IMR-90 (cell line): ENCODE measurements at places on chromosomes 12 and 14.
A peak's percentile ranks its signal among the peaks of the same experiment; 100 is the strongest.

GRCh38 chr12:30694412-30695198, 1.1 kb downstream of the IPO8 start:
- DNase-seq, result peak; percentile 35

DNA sequence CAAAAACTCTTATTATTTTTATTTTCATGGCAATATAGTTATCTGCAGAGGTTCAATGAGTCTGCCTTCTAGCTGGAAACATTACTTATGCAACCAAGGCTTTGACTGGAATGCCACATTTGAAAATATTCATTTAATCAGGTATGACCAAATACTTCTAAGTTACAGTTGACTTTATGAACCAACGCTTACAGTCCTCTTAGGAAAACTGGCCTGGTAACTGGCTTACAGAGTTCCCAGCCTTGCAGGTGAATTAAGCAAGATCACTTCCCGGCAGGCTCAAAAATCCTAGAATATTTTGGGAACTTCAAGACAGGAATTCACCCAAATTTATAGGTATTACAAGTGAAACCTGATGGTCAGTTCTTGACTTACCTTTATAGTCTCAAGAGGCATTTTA, 12.3 kb downstream of the LRP6 start:
- no peak for DNase-seq

- peak; percentile 96 for DNase-seq
Measured at GRCh38 chr12:57454566-57455373, at the start of gene INHBE. Gene INHBE, plus strand, starts transcription at chr12:57455307. Its CDS starts 230 bp downstream, at chr12:57455537.

DNA sequence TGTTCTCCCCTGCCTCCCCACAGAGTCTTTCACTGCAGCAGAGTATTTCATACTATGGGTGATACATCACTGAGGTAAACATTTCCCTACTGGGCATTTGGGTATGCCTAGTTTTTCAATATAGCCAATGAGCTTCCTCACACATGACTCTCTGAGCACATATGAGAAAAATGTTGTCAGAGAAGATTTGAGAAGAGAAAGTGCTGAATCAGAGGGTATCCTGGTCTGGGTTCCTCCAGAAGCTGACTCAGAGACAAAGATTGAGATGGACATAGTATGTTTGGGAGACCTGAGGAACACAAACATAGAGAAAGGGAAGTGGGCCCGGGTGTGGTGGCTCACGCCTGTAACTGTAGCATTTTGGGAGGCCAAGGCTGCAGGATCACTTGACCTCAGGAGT, 12.6 kb downstream of the SLC8B1 start:
- peak; percentile 90 for DNase-seq

DNA sequence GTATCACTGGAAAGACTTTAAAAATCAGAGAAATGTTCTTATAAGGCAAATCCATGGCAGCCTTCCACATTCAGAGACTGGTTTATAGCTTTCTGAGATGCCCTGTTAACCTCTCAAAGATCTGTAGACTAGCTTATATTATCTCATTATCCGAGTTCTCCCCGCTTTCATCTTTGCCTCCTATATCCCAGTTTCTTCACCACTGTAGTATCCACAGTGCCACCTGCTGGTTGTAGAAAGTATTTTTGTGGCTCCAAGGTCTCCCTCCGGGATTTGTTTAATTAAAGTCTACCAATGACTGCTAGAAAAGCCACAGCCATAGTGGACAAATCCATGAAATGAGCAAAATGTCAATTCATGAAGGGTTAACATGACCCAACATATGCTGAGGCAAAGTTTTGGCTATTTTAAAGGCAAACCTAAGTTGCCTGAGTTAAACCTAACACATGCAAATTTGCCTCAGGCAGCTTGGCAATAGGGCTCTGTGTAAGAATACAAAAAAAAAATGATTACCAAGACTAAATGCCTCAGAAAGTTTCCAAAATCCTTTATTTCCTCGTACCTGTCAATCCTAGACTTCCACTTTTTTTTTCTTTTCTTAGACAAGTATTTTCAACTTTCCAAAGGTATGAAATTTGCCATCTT, 218.8 kb upstream of the BMP4 start:
- peak; percentile 73 for DNase-seq

GRCh38 chr12:26555139-26555538, 277.9 kb downstream of the ITPR2 start:
- peak; percentile 53 for DNase-seq

DNA sequence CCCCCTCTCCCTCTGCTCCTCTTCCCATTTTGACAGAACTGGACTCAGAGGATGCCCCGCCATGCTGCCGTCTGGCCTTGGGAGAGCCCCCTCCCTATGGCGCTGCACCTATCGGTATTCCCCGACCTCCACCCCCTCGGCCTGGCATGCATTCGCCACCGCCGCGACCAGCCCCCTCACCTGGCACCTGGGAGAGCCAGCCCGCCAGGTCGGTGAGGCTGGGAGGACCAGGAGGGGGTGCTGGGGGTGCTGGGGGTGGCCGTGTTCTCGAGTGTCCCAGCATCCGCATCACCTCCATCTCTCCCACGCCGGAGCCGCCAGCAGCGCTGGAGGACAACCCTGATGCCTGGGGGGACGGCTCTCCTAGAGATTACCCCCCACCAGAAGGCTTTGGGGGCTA, 1.5 kb downstream of the NFATC4 start:
- no peak for DNase-seq

DNA sequence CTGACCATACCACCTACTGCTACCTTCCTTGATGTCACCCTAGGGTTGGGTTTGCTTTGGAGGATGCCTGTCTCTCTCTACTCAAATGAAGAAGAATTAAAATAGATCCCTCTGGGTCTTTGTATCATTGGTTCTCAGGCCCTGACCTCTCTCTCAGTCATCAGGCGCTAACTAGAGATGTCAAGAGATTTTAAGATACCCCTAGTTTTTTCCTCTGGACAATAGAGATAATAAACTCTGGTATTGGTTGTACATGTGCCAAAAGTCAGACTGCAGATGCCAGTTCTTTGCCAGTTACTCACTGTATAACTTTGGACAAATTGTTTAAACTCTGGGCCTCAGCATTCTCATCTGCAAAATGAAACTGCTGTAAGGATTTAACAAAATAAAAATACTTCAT, 31.5 kb downstream of the ITPR2 start:
- no peak for DNase-seq

DNA sequence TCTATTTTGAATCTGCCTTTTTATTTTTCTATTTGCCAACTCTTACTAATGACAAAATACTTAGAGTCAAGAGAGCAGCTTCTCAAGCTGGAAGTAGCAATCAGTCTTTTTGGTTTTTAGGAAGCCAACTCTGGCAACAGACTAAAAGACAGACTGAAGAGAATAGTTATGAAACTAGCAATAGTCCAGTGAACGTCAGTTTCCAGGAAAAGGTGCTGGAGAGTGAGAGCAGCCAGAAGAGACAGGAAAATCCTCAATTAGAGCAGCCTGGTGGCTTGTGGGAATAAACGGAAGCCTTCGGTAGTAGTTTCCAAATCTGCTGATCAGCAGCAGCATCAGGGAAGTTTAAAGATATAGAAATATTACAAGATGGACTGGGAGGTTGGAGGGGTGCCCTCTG, 27.1 kb downstream of the ATG14 start:
- no peak for DNase-seq
